Activated naive CD8-positive, alpha-beta T cell treated with anti-CD3 and anti-CD28 coated beads for 36 hours (primary cell): ENCODE measurements at places on chromosomes 4 and X. TPM values are rescaled to one million over a fixed set of nuclear protein-coding genes. Genes with fewer than 3 reads are reported as not detected.

DNA sequence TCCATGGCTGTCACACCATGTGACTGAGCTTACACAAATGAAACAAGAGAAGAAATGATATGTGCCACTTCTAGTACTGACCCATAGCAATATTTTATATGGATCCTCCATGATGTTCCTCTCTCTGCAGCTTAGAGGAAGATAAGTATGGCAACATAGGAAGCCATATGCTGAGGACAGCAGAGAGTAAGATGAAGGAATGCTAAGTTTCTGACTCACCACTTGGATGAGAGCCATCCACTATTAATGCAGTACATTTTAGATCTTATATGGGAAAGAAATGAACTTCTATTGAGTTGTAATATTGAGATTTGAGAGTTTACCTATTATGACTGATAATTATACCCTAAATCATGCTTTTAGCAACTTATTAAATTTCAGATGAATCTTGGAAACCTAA lies 386.9 kb upstream of the MAOA start:
- DNase-seq, result no peak

DNA sequence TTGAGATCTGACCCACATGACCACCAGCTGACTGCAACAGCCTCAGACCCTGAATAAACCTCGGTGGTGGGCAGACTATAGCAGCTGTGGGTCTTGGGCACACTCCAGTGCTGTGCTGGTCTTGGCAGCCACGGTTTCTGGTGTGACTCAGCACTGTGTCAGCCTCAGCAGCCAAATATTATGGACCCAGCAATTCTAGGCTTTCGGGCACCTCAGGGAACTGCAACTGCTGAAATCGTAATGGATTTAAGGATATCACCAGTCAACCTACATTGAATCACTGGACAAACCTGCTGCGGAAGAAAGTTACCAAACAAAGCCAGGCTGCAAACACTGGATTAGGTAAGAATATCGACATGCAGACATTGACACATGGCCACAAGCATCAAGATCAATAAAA lies 10.5 kb upstream of the UBE2NL start:
- no peak for DNase-seq

- DNase-seq, result no peak
Measured at GRCh38 chrX:31233941-31234496, 162.2 kb upstream of the FTHL17 start.

DNA sequence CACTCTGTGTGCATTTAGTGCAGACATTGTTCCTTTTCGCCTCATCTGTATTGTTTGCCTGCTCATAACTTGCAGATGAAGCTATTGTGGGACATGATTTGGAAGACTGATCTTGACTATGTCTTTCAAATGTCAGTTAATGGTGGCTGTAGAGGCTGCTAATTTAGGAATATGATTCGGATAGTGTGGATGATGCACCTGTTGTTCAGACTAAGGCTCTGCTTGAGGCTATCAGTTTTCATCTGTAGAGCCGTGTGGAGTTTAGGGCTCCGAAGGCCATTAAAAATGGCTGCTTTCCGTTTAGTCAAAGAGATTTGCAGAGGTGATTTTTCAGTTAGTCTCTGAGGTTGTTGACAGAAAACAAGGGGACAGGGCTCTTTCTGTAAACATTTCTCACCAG lies 102.0 kb downstream of the GBA3 start:
- DNase-seq, result no peak

DNA sequence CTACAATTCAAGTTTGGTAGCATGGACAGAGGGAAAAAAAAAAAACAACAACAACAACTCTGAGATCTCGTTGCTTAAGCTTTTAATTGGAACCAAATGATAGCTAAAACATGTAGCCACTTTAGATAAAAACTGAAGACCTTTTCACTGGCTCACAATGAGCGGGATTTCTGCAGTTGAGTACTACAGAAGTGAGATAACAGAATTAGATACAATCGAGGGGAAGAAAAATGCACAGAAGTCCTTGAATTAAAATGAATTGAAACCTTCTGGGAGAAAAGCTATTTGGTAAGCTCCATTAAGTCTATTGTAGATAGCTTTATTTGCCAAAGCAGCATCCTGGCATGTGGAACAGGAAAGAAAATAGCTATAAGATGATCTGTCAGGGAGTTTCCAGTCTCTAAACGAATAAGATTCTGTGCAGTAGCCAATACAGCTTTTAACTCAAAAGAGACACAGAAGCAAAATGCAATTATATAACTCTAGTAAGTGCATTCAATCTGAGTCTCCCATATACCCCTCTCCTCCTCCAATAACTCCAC lies 248.5 kb downstream of the ENOX2 start:
- no peak for DNase-seq

GRCh38 chr4:1400191-1400805 lies 5.9 kb downstream of the NKX1-1 start:
- DNase-seq, result no peak

DNA sequence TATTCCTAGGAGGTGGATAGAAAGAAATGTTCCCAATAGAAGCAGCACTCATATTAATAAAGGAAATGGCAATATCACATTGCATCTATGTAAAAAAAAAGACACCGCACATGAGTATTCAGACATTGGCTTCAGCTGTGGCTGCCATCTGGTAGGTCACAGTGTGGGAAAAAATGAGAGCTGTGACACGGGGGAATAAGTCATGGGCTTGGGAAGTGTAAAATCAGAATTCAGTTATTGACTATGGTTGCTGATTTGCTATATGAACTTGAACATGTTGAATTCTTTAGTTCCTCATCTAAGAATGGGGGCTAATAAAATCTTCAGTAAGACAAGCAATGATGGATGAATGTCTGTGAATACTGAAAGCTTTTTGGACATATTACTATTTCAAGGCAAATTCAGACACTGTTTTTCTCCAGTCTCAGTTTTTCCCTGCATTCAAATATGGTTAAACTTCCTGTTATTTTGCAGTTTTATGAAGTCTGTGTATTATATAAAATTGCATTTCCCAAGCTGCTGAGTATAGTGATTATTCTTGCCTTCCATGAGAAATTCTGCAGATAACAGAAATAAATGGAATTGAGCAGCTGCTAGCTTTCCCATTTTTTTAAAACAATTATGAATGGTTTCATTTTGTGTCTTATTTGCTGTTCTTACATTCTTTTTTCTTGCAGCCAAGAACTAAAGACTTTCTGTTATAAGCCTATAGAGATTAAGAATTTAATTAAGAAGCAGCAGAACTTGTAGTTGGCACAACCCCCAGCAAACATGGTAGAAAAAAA lies 221.0 kb downstream of the ANKRD50 start:
- no peak for DNase-seq

DNA sequence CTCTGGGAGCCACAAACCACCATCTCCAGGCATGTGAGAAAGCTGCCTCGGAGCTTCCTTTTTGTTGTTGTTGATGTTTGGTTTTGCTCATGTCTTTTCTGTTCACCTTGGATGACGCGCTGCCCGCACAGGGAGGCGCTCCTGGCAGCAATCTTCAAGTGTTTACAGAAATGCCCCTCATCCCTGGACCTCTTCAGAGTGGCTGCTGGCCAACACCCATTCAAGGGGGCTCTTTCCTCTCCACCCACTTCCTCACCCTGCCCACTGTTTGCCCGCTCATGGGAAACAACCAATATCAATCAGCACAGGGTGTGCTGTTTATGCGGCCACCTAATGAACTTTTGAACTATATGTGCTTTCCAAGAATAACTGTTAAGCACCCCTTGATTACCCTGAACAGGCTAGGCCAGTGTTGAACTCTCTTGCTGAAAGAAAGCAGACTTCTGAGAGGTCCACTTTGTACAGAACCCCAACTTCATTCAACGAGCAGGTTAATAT lies 355.1 kb upstream of the CLNK start:
- DNase-seq, result no peak

DNA sequence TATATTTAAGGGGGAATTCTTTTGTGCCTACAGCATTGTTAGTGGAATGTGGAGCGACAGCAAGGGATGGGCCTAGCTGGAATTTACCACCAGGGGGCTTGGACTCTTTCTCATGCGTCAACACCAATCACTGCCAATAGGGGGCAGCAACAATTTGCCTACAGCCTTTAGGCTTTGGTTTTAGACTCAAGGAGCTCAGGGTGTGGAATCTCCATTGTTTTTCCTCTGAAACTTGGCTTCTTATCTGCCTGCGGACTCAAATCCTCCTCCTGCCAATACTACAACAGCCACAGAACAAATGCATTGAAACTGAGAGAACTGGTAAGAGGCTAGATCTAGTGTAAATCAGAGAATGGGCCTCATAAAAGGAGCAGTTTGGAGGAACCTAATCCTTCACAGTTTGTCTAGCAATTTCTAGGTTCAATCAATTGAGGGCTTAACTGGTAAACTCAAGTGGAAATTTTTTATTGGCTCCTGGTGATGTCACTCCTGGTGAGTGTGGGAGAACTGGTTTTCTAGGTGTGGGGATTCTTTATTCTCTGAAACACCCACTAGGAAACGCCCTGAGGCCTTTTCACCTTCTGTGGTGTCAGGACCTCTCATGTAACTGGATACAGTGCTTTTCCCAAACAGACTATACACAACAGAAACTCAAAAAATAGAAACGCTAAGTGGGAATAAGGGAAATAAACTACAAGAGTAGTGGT lies 27.9 kb upstream of the TMSB4X start:
- DNase-seq, result peak; percentile 69

- no peak for DNase-seq
Measured at GRCh38 chr4:86441175-86441936, 81.5 kb upstream of the MAPK10 start.

DNA sequence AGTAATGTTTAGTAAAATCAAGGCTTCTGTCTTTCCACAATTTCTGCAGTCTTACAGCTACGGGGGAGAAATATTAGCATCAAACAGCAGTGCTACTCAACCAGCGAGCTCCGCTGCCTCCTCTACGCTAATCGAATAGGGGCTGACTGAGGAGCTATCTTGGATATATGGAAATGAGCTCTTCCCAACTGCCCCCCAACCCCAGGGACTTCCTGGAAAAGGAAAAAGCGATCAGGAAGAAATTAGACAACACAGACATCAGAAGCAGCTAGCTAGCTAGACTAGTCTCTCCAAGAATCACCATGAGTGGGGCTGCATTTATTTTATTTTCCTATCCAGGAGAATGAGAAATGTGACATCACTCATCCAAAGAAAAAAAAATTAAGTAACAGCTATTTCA lies 7.6 kb downstream of the NKX6-1 start:
- DNase-seq, result no peak

GRCh38 chr4:20831746-20832145 lies 131.5 kb downstream of the PACRGL start:
- no peak for DNase-seq

GRCh38 chr4:170256807-170257206 lies 167.1 kb upstream of the AADAT start:
- no peak for DNase-seq

- DNase-seq, result no peak
Measured at GRCh38 chr4:169253113-169253671, 17.6 kb downstream of the SH3RF1 start.

DNA sequence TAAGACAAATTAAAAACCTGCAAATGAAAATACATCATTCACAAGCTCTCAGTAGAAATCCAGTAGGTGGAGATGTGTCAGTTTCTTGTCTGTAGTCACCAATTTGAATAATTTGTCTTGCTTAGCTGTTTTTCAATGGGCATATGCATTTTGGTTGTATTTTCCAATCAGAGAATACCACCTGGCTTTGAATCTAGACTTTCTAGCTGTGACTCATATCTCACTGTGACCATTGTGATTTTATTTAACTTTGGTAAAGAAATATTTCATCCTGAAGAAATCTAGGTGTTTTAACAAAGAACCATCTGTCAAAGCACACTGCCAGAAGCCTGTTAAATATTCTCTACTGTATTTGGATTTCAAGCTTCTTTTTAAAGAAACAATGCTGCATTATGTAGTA lies 1650.6 kb upstream of the IGFBP7 start:
- no peak for DNase-seq

The RNF175 gene
- total RNA-seq, result not detected

The TMEM31 gene
- total RNA-seq, result not detected

The ANOS1 gene
- not detected for total RNA-seq

The CSN1S1 gene
- not detected for total RNA-seq

The VCX3A gene
- total RNA-seq, result not detected

The ANXA3 gene
- total RNA-seq, result 3.4 TPM

The SH2D1A gene
- total RNA-seq, result 67.1 TPM

The COL4A6 gene
- not detected for total RNA-seq

The CTAG1B gene
- not detected for total RNA-seq

The DNAAF6 gene
- not detected for total RNA-seq
